ENCODE measurements at places on chromosomes 2 and 18. TPM values are rescaled to one million over a fixed set of nuclear protein-coding genes. Genes with fewer than 3 reads are reported as not detected.

SCLY gene
- 21.6 TPM for total RNA-seq

PDK1 gene
- total RNA-seq, result 3.5 TPM

PLGLB2 gene
- not detected for total RNA-seq

CNPPD1 gene
- 45.1 TPM for total RNA-seq

LYG2 gene
- total RNA-seq, result not detected

TUBB6 gene
- 201 TPM for total RNA-seq

MAP2 gene
- 0.86 TPM for total RNA-seq

HOXD13 gene
- total RNA-seq, result 0.29 TPM

LHCGR gene
- not detected for total RNA-seq

NAT8 gene
- total RNA-seq, result not detected

RTTN gene
- 5.0 TPM for total RNA-seq

CTLA4 gene
- not detected for total RNA-seq

RIT2 gene
- total RNA-seq, result not detected

KCNIP3 gene
- 1.5 TPM for total RNA-seq

EIF2B4 gene
- 62.2 TPM for total RNA-seq

TUBB8B gene
- total RNA-seq, result not detected

NCOA1 gene
- 9.7 TPM for total RNA-seq

COL3A1 gene
- 0.15 TPM for total RNA-seq

OTOS gene
- total RNA-seq, result not detected

COL5A2 gene
- 41.6 TPM for total RNA-seq

GULP1 gene
- 33.7 TPM for total RNA-seq

Measured in A549 treated with GW870086 at 1 μM for 4 hours (cell line).